Activated CD4-positive, CD25-positive, alpha-beta regulatory T cell treated with anti-CD3 and anti-CD28 coated beads, Interleukin-2, amount 50 U/mL, for 24 hours (primary cell): ENCODE measurements at places on chromosomes 2 and 18.

DNA sequence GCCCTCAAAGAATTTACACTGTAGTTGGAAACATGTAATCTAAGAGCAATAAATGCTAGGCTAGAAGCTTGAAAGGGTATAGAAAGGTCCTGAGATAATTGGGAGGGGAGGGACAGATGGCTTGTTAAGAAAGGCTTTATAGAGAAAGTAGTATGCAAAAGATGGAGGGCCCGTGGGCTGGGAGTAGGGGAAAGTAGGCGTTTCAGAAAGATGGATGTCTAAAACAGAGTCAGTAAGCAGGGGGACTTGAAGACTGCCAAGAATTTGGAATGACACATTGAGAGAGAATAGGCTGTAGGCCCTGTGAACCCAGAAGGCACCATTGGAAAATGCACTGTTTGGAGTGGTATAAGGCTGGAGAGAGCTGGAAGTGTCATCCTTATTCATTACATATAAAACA lies 822 bp downstream of the PSMG2 start:
- ATAC-seq: no peak

DNA sequence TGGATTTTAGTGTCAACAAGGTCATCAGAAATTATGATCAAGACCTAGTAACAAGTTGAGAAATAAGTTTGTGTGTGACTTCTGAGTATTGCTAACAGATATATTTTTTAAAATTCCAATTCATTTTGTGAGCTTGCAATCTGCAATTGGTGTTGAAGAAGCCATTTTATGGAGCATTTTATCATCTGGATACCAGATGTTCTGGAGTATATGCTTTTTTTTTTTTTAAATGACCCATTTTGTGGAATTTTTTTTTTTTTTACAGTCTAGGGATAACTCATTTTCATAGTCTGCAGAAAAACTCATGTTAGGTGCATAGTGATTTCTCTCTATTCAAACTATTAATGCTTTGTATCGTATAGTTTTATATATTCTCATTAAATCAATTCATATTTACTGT lies 12.6 kb downstream of the QPCT start:
- no peak for ATAC-seq

GRCh38 chr2:20725782-20726181 lies 58.8 kb downstream of the GDF7 start:
- ATAC-seq: no peak

GRCh38 chr2:26173776-26174482 lies 1.0 kb downstream of the GAREM2 start:
- no peak for ATAC-seq

DNA sequence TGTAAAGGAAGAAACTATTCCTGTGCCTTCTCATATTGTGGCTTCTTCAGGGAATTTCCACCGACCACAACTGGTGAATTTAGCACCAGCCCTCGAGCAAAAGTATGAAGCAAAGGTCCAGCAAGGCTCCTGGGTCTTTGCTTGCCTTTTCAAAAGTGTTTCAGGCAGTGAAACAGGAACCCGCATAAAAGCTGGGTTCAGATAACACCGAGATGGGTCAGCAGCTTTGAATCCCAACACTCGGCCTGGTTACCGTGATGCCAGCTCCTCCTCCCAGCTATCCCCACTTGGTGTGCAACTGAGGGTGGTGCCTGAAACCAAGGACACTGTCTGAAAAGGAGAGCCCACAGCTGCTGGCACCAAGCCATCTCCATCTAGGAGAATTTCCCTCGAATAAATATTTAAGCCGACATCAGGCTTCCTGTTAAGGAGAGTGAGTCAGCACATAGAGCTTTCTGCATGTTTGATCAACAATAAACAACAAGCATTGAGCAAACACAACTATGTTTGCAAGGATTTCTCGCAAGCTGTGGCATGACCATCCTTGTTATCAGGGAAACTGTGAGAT lies 69.5 kb downstream of the ANTXR1 start:
- ATAC-seq: no peak
